ENCODE measurements at places on chromosomes 1 and 21.

DNA sequence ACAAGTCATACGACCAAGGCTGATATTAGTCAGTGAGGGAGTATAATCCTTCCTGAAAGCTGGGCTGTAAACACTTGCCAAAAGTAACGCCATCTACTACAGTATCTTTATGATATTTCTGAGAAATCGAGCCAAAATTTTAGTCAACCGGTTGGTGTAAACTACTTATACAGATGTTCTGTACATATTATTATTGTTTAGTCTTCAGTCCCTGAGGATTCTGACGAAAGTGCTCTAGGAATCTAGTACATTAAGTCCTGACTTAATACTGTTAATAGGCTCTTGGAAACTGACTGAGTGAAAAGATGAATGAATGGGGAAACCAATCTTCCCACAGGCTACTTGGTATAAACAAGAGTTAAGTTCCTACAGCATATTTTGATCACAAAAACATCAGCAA is 274.3 kb downstream of the USP25 start:
- DNase-seq = no peak

DNA sequence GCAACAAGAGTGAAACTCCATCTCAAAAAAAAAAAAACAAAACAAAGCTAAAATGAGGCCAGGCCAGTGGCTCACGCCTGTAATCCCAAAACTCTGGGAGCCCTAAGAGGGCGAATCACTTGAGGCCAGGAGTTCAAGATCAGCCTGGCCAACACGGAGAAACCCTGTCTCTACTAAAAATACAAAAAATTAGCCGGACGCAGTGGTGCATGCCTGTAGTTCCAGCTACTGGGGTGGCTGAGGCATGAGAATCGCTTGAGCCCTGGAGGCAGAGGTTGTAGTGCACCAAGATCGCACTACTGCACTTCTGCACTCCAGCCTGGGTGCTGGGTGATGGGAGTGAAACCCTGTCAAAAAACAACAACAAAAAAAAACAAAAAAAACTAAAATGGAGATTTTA is 191.2 kb upstream of the SGIP1 start:
- DNase-seq = no peak

GRCh38 chr1:61247881-61248752 is 165.8 kb downstream of the NFIA start:
- DNase-seq = no peak

DNA sequence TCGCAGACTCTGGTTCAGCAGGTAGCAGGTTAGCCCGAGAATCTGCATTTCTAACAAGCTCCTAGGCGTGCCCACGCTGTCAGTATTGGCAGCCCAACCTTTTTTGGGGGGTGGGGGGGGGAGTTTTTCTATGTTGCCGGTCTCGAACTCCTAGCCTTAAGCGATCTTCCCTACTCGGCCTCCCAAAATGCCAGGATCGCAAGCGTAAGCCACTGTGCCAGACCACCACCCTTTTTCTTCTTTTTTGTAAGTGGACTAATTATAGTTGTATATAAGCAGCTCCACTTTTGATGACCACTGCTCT is 480 bp upstream of the MIS18A start:
- DNase-seq = no peak

DNA sequence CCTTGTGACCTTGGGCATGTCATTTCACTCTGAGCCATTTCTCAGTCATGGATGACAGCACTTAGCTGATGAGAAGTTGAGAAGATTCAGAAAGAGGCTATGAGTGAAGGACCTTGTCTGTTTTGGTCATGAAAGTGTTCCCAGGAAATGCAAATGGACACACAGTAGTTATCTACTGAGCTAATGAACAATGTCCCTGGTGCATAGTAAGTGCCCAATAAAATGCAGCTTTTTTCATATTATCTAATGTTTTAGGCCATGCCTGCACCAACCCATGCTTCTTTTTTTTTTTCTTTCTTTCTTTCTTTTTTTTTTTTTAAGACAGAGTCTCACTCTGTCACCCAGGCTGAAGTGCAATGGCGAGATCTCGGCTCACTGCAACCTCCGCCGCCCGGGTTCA is 44.4 kb upstream of the EPB41 start:
- DNase-seq = no peak

DNA sequence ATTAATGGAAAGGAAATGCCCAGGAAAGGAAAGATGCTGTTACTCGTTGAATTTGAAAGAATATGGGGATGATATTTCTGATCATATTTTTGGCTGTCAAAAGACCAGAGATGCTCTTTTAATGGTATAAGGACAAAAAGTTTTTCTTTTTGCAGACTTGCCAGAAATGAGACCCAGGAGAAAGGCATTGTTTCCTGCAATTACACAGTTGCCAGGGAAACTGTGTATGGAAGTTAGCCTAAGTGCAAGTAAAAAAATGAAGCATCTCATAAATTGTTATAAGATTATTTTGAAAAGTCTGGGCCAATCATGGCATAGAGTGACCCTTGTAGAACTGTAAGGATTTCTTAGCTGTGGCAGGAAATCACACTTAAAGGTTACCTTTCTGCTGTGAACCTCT is 155.7 kb upstream of the BEND5 start:
- DNase-seq = no peak

- DNase-seq = no peak
Measured at GRCh38 chr1:150259758-150260669, 2.4 kb downstream of the CA14 start.

GRCh38 chr1:48250572-48250971 is 28.1 kb downstream of the SLC5A9 start:
- no peak for DNase-seq

DNA sequence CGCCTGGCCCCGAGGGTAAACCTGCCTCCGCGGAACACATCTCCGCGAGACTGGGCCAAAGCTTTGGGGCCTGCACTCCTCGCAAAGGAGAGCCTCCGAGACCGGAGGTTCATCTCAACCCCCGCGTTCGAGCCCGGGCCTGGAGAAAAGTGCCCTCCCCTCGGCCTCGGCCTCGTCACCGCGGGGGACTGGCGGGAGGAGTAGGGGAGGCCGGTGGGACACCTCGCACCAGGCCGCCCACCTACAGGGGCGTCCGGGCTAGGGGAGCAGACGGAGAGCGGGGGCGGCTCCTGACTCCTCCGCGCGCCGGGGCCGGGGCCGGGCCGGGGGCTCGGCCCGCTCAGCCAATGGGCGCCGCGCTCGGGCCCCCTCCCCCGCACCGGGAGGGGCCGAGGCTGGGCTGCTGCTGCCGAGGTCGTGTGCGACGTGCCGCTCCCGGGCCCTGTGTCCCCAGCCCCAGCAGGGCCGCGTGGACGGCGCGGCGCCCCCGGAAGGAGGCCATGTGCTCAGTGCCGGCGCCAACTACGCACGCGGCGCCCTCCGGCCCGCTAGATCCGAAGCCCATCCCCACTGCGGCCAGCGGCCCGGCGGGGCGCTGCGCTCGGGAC is 684 bp downstream of the SLC2A1 start:
- DNase-seq = peak; percentile 32

DNA sequence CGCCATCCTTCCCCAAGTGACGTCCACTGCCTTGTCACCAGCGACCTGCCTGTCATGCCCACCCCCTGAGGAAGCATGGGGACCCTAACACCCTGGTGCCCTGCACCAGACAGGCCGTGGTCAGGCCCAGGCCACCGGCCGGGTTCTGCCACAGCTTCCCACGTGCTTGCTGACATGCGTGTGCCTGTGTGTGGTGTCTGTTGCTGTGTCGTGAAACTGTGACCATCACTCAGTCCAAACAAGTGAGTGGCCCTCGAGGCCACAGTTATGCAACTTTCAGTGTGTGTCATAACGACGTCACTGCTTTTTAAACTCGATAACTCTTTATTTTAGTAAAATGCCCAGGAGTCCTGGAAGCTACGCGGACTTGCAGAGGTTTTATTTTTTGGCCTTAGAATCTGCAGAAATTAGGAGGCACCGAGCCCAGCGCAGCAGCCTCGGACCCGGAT is 8.5 kb upstream of the CTRC start:
- DNase-seq = no peak

DNA sequence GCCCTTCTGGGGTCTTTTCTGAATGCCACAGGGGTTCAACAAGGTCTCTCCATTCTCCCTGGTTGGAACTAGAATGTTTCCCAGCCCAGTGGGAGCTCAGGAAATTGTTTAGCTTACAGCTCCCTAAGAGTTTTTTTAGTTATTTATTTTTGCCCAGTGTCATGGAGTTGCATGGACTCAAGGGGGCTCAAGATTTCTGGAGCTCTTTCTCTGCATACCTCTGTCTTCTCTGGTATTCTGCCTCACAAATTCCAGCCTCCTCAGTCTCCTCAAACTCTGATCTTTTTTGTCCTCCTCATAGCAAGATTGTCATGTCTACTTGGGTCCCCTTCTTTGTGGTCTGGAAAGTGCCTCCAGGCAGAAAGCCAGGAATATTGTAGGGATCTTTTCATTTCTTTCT is 15.9 kb upstream of the PPP2R5A start:
- DNase-seq = no peak

- DNase-seq = no peak
Measured at GRCh38 chr1:245687152-245687635, 532.4 kb downstream of the KIF26B start.

DNA sequence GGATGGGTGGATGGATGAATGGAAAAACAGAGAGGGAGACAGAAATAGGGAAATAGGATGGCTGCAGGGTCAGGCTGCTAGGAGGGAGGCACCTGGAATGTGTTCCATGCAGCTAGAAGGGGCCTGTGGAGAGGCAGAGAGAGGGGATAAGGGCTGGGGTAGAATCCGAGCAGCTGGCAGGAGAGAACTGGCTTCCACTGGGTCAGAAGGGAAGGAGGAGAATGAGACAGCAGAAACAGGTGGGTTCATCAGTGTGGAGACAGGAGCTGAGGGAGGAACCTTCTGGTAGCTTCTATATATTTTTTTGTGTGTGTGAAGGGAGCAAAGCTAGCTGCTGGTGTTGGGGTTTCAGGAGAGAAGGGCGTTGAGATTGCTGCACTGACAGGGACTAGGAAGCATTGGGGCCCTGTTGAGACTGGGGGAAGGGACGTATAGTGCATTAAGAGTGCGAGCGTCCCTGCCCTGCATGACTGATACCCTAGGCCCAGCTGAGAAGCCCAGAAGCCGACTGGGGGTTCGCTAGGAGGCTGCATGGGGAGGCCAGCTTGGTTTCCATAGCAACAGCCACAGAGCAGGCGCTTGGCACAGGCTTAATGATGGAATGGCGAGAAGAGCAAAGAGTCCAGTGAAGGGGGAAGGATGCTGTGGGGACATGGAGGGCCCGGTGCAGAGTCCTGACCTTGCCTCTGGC is 14.8 kb upstream of the KIF21B start:
- no peak for DNase-seq

- DNase-seq = no peak
Measured at GRCh38 chr1:244216836-244217235, 165.8 kb downstream of the ZBTB18 start.

DNA sequence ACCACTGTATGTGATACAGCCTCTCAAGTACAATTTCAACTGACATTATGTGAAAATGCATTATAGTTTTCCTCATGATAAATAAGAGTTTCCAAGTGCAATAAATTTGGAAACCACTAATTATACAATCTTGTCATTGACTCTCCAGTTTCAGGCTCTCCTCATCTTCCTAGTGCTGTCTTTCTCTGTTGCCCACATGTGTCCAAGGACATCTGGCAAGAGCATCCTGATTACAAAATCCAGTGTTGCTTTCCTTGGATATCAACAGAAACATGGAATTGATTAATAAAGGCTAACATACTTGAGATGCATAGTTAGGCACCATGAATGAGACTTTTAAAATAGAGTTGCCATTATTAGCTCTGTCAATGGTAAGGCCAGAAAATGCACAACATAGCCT is 15.6 kb upstream of the MAP10 start:
- DNase-seq = no peak

GRCh38 chr1:191905781-191906180 is 252.5 kb upstream of the RGS18 start:
- no peak for DNase-seq

DNA sequence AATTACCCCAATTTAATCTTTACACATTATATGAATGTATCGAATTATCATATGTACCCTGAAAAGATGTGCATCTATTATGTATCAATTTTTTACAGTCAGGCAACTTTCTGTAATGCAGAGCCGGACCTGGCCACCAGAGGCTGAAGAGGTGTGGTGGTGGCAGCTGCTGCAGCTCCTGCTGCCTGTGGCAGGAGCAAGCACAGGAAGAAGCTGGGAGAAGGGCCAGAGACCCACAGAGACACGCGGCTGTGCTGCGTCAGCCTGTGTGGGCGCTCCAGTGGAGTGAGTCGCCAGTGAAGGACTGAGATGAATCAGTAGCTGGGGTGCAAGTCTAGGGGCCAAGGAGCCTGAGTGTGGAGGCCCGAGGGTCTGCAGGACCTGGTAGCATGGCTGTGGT is 74.3 kb upstream of the COG2 start:
- DNase-seq = no peak

DNA sequence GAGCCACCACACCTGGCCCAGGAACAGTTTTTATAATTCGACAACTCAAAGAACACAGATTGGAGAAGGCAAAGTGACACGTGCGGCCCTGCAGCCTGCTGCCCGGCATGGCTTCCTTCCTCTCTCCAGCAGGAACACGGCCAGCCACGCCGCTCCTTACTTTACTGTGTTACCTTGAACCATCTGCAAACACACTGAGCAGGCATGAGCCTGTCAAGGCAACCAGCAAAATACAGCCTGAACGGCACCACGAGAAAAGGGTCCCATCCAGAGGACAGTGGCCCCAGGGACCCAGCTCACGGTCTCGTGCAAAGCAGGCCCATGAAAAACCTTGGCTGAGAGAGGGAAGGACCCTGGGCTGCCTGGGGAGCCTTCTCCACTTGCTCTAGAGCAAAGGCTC is 38.8 kb downstream of the NPHP4 start:
- DNase-seq = no peak

DNA sequence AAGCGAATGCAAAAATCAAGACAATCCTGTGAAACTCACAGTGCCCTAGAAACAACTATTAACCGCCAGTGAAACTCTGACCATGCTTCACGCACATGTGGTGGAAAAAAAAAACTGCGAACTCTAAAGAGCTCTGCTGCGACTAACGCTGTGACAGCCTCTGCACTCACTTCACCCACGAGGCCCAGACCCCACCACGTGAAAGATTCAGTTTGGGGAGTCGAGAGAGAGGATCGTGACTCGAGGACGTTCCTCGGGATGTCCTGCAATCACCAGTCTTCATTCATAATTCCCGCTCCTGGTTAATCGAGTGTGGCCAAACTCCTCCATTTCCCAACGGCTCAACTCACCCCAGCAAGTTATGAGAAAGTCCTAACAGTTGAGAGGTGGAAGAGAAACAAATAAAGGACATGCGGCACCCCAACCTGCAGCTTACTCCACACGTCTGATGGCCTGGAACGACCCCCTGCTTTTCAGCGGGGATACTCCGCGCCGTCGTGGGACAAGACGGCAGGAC is 1.1 kb downstream of the SERBP1 start:
- no peak for DNase-seq

- DNase-seq = no peak
Measured at GRCh38 chr1:27981145-27981544, 21.4 kb downstream of the XKR8 start.

DNA sequence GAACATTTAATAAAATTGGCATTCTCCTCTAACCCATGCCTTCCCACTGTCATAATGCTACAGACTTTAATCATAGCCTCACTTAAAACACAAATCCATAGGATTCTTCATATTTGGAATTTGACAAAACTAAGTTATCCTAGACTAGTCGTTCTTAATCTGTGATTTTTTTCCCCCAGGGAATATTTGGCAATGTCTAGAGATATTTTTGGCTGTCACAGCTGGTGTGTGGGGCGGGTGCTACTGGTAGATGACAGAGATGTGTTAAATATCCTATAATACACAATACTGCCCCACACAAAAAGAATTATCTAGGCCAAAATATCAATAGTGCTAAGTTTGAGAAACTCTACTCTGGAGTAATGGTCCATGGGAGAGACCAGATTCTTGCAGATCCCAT is 95.8 kb upstream of the HMGB4 start:
- DNase-seq = no peak

GRCh38 chr1:220093361-220094015 is 444 bp upstream of the IARS2 start:
- no peak for DNase-seq
